Esophagus (tissue), 2 donors: ENCODE measurements at places on chromosomes 5 and 9. TPM values are rescaled to one million over a fixed set of nuclear protein-coding genes. Genes with fewer than 3 reads are reported as not detected.

SCGB3A1 gene
- 6.1 TPM for polyA plus RNA-seq

PGM5 gene
- polyA plus RNA-seq: 5.3 TPM

CEP78 gene
- 5.2 TPM for polyA plus RNA-seq

DMRT3 gene
- 0.20 TPM for polyA plus RNA-seq

HCN1 gene
- not detected for polyA plus RNA-seq

REEP2 gene
- polyA plus RNA-seq: 2.0 TPM

HBEGF gene
- polyA plus RNA-seq: 9.3 TPM

OR2K2 gene
- not detected for polyA plus RNA-seq

PCDHGA4 gene
- polyA plus RNA-seq: 0.11 TPM

F2R gene
- 1.5 TPM for polyA plus RNA-seq
